Activated naive CD4-positive, alpha-beta T cell treated with anti-CD3 and anti-CD28 coated beads for 36 hours (primary cell): ENCODE measurements at places on chromosomes 5 and 9. TPM values are rescaled to one million over a fixed set of nuclear protein-coding genes. Genes with fewer than 3 reads are reported as not detected.
A peak's percentile ranks its signal among the peaks of the same experiment; 100 is the strongest.

DNA sequence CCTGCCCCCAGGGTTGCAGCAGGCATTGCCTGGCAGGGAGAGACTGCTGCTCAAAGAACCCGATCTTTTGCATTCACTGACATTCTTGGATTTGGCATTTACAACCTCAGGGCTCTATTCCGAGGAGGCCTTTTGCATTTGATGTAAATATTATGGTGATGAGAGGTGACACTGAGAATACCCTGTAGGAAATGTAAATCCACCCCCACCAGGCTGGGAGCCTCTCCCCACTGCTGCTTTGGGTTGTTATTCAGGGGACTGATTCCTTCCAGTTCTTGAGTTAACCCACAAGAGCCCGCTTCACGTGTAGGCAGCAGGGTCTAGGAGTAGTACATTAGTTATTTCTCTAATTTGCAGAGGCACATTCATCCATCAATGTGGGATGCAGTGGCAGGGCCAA, 55.5 kb upstream of the ARAP3 start:
- H3K27ac ChIP-seq, result no peak overlapping the region
- no peak overlapping the region for H3K4me3 ChIP-seq
- DNase-seq, result no peak

DNA sequence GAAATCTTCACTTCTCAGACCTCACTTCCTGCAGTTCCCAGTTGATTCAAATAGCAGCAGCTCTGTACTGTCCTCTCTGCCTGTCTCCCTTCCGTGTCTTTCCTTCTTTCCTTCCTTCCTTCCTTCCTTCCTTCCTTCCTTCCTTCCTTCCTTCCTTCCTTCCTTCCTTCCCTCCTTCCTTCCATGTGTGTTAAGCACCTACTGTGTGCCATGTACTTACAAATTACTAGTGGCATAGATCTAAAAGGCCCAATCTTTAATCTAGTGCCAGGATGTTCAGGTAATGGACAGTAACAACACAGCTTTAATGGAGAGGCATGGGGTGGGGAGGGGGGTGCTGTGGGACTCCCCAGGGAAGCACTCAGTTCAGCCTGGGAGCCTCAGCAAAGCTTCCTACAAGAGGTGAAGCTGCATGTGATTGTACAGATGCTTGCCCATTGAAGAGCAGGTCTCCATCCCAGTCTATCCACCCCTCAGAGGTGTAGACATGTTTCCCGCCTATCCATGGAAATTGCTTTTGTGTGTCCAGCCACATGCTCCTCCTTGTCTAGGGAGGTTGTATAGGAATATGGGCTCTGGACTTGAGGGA, 106.0 kb downstream of the RGS3 start:
- no peak overlapping the region for H3K27ac ChIP-seq
- no peaks in the 10 kb centered on the region for H3K27me3 ChIP-seq
- no peak overlapping the region for H3K4me3 ChIP-seq

DNA sequence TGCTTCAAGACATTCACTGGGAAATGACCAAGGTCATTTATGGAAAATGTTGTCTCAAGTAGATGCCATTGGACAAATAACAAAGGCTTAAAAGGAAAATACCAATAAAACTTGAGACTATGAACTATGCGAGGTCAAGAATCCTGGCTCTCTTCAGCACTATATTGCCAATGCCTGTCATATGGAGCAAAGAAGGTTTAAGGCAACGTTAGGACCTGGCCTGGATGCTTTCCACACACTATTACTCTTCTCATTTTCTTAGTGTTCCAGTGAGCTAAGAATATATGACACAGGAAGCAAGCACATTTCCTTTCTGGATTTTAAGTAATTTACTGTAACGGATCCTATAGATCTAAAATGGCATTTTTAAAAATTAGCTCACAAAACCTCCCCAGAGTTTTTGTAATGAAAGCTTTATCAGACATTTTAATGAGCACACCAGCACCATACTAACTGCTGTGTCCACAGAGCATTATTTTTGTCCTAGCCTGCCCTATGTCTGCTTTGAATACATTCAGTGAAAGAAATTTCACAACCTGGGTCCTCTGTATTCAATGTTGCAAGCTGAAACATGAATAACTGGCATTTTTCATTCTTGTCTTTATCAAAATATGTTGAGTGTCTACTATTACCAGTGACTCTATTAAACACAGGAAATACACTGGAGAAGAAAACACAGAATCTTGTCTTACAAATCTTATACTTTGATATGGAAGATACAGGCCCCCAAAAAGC, 315.6 kb downstream of the CETN3 start:
- no peaks in the 10 kb centered on the region for H3K36me3 ChIP-seq
- no peak overlapping the region for H3K4me3 ChIP-seq
- no peaks in the 10 kb centered on the region for H3K4me1 ChIP-seq
- H3K27me3 ChIP-seq, result no peaks in the 10 kb centered on the region
- H3K27ac ChIP-seq, result no peak overlapping the region

GRCh38 chr5:14880688-14881087, 9.1 kb upstream of the ANKH start:
- DNase-seq, result no peak
- no peaks in the 10 kb centered on the region for H3K27me3 ChIP-seq
- peaks cover 5% of the 10 kb centered on the region for H3K4me1 ChIP-seq
- no peaks in the 10 kb centered on the region for H3K36me3 ChIP-seq
- no peak overlapping the region for H3K4me3 ChIP-seq

DNA sequence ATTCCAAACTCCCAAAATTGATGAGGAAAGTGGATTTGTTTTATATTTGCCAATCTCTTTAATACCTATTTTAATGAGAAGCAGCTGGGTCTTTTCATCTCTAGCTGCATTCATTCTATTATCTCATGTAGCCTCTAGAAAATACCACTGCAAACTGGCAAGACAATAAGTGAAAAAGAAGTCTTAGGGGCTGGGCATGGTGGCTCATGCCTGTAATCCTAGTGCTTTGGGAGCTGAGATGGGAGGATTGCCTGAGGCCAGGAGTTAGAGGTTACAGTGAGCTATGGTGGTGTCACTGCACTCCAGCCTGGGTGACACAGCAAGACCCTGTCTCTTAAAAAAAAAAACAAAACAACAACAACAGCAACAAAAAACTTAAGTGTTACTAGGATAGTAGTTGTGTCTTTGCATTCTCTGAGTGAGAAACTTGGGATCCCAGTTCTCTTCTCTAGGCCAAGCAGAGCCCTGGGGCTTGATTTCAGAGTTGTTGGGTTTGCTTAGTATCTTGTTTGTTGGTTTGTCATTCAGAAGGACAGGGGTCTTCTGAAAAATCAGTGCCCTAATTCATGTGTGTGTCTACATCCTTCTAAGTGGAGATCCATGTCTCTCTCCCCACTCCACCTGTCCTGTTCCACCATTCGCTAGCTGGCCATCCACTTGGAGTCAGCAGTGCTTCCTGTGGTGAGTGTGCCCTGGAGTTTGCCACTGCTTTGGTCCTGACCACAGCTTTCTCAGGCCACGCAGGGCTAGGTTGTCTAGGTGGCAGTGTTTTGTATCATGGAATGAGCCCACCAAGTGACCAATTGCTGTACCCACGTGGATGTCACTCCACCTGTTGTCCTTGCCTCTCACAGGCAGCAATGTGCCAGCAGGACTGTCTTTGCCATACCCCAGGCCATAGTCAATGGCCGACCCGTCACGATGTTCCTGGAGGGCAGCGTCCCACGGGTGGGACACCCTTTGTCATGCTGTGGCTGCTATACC, 19.5 kb downstream of the MARCHF6 start:
- H3K27ac ChIP-seq, result no peak overlapping the region
- no peak for DNase-seq
- no peak overlapping the region for H3K4me3 ChIP-seq

DNA sequence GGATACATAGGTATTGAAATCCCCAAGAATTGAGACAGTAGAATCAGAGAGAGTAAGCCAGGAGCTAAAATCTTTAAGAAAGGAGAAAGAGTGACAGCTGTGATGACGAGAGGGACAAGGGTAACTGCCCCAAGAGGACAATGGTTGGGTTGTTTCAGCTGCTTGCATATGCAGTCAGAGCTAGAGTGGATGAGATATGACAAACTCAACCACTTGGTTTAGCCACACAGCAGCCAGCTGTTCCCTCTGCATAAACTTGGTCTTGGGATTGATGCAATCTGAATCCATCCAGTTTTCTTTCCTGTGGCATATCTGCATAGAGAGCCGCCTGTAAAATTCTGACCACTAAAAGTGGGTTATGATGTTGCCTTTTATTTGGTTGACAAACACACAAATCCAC, 100.7 kb downstream of the ZNF622 start:
- H3K4me1 ChIP-seq, result no peaks in the 10 kb centered on the region
- no peaks in the 10 kb centered on the region for H3K36me3 ChIP-seq
- no peak overlapping the region for H3K4me3 ChIP-seq
- peaks cover 5% of the 10 kb centered on the region for H3K27me3 ChIP-seq
- DNase-seq, result no peak

GRCh38 chr5:117860550-117860949, 1127.8 kb downstream of the DTWD2 start:
- H3K27me3 ChIP-seq, result no peaks in the 10 kb centered on the region
- no peaks in the 10 kb centered on the region for H3K36me3 ChIP-seq
- no peak overlapping the region for H3K4me3 ChIP-seq
- no peak for DNase-seq
- no peaks in the 10 kb centered on the region for H3K4me1 ChIP-seq

DNA sequence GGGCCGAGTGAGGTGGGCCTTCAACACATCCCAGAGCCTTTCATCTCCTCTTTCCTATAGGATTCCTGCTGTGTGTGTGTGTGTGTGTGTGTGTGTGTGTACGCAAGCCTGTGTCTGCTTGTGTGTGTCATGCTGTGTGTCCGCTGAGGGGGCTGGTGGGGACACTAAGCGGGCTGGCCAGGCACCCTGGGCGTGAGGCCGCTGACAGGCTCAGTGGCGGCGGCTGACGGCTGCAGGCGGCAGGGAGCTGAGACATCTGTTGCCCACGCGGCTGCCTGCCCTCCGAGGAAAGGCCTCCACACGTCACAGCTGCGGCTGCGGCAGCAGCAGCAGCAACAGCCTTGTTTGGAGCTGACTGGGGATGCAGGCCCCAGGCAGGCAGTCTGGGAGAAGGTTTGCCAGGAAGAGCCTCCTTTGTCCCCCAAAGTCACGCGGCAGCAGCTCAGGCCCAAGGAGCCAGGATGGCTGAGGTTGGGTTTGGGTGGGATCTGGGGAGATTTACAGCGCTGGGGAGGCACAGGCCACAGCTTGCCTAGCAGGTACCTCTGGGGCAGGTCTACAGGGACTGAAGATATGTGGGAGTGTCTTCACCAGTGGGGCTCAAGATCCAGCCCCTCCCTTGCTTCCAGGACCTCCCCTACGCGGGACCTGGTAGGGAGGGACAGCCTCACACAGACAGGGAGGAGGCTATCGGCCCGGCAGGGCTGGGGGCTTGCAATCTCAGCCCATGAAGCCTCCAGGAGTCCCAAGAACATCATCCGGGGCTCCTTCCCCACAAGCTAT, 1.8 kb downstream of the PDLIM4 start:
- peak; percentile 2 for DNase-seq
- no peaks in the 10 kb centered on the region for H3K36me3 ChIP-seq
- H3K4me1 ChIP-seq, result peaks cover 14% of the 10 kb centered on the region
- H3K4me3 ChIP-seq, result no peak overlapping the region
- H3K27me3 ChIP-seq, result peaks cover 12% of the 10 kb centered on the region

DNA sequence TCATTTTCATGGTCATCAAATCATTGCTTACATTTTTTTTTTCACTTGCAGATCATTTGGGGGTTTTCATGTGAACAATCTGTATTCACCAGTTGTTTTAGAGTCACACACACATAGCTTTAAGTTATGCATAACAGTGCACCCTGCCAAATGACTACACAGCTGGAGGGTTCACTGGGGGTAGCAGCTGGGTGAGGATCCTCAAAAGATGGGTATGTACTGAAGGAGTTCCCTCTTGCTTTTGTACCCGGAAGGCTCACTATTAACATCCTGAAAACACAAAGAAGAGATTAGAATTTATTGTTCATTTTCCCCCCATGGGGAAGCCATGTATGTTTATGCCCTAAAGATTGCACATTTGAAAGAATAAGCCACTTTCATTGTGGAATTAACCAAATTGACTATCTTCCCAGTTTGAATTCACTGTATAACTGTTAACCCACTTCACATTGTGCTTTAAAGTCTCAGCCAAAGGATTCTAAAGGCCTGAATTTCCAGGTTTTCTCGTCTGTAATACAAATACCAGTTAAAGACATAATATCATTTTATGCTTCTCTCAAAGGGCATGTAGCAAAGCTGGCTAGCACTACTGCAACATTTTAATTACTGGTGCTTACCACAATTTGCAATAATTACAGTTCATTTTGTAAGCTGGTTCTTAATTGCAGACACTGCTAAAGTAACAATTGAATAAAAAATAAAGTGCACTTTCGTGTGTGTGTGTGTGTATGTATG, 466.4 kb upstream of the MEF2C start:
- no peak overlapping the region for H3K4me3 ChIP-seq
- DNase-seq, result no peak
- no peaks in the 10 kb centered on the region for H3K27me3 ChIP-seq
- no peaks in the 10 kb centered on the region for H3K4me1 ChIP-seq
- no peaks in the 10 kb centered on the region for H3K36me3 ChIP-seq
- H3K27ac ChIP-seq, result no peak overlapping the region

DNA sequence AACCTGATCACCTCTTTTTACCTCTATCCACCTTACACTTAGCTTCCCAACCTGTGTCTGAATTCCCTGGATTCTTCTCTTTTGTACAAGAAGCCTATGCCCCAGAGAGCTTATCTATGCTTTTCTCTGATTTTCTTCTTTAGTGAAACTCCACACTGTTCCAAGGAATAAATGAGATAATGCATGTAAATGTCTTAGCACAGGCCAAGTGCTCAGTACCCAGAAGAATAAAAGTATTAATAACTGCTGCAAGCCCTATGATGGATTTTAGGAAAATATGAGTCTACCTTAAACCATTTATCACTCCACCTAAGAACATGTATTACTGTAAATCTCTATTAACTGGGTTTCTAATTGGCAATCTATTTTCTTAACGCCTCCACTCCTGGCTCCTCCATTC, 168.5 kb upstream of the TNC start:
- peaks cover 15% of the 10 kb centered on the region for H3K27me3 ChIP-seq
- no peak for DNase-seq
- no peak overlapping the region for H3K4me3 ChIP-seq
- no peaks in the 10 kb centered on the region for H3K36me3 ChIP-seq
- H3K4me1 ChIP-seq, result no peaks in the 10 kb centered on the region

- H3K4me3 ChIP-seq, result peak overlapping the region; percentile 95
- peaks cover 22% of the 10 kb centered on the region for H3K4me1 ChIP-seq
- H3K36me3 ChIP-seq, result peaks cover 4% of the 10 kb centered on the region
- H3K27ac ChIP-seq, result peak overlapping the region; percentile 80
- H3K27me3 ChIP-seq, result peaks cover 4% of the 10 kb centered on the region
Observed at GRCh38 chr5:90528601-90529193, 687 bp downstream of the LYSMD3 start.

DNA sequence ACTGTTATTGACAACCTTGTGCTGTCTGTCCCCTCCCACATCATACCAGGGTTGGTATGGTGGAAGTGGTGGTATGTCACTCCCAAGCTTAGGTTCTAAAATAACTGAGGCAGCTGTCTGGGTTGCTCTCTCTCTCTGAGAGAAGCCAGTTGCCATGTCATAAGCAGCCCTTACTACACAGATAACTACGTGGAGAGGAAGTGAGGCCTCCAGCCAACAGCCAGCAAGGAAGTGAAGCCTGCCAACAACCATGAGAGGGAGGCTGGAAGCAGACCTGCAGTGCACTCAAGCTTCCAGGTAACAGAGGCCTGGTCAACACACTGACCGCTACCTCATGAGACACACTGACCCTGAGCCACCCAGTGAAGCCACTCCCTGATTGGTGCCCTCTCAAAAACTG, 18.6 kb downstream of the CTNNAL1 start:
- H3K4me3 ChIP-seq, result no peak overlapping the region
- no peaks in the 10 kb centered on the region for H3K27me3 ChIP-seq
- DNase-seq, result peak; percentile 21
- no peak overlapping the region for H3K27ac ChIP-seq
- H3K36me3 ChIP-seq, result peaks cover 2% of the 10 kb centered on the region

Gene EXOSC3
- 99.7 TPM for total RNA-seq

Gene TAS2R1
- total RNA-seq, result not detected

Gene TIFAB
- not detected for total RNA-seq

Gene KLF4
- total RNA-seq, result 3.4 TPM
